ENCODE measurements at places on chromosomes 12 and 14.

DNA sequence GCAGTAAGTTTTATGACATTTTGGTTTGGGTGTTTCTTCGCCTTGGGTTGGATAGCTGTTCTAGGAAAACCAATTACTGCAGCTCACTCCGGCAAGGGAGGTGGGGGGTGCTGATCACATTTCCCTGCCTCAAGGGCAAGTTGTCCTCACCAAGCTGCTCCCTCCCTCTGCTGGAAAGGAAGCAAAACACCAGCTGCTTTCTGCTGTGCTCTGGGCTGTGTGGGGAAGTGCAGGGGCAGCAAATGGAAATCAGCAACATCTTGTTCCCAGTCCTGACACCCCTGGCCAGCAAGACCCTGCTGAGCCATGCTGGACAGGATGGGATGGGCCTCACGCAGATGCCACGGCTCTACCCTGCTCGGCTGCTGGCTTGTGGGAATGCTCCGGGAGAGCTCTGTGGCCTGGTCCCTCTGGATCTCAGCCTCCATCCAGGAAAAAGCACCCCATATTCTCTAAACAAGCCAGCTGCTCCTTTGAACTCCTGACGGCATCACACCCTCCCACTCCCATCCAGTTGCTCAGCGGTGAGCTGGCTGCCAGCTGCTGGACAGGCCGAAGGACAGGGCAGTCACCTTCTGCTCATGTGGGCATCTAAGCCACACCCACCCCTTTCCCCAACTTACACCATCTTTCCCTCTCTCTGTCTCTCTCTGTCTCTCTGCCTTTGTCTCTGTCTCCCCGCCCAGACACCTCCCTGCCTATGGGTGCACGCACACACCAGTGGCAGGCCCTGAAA lies 52.4 kb upstream of the EIF5 start:
- DNase-seq, result peak; percentile 12

- DNase-seq, result no peak
These were observed 21.8 kb downstream of the VPS37B start for GRCh38 chr12:122874081-122874480.

GRCh38 chr14:48586099-48586498 lies 910.7 kb upstream of the MDGA2 start:
- no peak for DNase-seq

GRCh38 chr14:101813171-101813759 lies 51.8 kb downstream of the PPP2R5C start:
- DNase-seq, result no peak

- no peak for DNase-seq
These were observed 7.7 kb upstream of the RACGAP1 start for GRCh38 chr12:50032854-50033581.

DNA sequence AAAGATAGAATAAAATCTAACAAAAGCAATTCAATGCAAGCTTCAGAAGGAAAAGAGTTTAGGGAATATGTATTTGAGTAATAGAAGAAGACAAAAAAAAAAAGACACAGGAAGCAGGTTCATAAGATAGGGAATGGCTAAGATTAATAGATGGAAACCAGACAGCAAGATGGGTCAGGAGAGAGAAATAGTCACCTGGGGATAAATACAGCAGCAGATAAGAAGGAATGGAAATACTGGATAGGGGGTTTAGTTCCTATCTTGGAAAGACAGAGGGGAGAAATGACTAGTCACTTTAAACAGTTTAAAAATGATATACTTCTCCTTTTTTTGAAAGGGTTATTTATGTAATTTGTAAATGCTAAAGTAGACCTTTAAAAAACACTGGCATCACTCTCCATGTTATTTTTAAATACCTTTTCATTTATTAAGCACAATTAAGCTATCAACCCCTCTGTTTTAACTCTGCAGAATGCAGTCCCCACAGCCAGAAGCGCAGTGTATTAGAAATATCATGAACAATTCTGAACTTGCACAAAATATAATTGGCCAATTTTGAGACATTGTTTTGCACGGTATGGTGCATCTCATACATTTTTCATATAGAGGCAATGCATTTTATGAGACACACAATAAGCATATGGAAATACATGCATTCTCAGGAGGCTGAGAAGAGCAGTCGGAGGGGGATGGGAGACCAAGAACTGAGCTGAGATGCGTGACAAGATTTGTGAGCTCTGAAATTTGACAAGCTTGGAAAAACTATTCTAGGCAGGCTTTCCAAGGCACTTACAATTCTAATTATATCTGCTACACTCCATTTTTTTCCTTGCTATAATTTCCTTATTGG lies 303.4 kb upstream of the PRICKLE1 start:
- no peak for DNase-seq

GRCh38 chr14:24261969-24262327 lies 1.0 kb downstream of the TGM1 start:
- DNase-seq, result no peak

DNA sequence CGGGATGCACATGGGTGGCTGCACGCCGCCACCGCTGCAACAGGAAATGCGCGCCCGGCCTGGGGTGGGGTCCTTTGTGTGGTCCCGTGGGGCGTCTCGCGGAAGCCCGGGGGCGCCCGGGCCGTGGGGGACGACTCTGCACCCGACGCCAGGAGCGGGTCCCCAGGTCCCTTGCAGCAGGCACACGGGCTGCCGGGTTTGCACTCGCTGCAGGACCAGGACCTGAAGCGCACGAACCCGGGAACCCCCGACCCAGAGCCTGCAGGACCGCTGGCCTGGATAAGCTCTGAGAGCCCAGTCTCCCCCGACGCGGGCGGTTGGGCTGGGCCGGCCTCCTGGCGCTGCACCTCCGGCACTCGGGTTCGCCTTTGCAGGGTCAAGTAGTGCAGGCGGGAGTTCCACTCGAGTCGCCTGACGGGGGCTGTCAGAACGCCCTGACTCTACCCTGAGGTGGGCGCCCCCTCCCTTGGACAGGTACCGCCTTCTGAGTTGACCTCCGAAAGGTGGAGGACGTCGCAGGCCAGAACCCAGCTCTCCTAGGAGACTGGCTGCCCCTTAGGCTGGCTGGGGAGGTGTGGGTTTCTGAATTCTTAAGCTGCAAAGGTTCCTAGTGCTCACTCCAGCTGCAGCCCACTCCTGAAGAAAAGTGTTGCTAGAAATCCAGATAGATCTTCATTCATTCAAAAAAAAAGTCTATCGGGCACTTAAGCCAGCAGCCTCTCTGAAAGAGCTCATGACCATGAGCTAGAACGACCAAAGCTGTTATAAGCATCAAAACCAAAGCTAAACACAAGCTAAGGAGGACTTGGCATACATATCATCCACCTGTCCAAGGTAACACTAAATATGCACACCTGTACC lies 68.0 kb downstream of the RNF34 start:
- no peak for DNase-seq

- no peak for DNase-seq
These were observed 97.4 kb downstream of the LMNTD1 start for GRCh38 chr12:25455696-25456095.

DNA sequence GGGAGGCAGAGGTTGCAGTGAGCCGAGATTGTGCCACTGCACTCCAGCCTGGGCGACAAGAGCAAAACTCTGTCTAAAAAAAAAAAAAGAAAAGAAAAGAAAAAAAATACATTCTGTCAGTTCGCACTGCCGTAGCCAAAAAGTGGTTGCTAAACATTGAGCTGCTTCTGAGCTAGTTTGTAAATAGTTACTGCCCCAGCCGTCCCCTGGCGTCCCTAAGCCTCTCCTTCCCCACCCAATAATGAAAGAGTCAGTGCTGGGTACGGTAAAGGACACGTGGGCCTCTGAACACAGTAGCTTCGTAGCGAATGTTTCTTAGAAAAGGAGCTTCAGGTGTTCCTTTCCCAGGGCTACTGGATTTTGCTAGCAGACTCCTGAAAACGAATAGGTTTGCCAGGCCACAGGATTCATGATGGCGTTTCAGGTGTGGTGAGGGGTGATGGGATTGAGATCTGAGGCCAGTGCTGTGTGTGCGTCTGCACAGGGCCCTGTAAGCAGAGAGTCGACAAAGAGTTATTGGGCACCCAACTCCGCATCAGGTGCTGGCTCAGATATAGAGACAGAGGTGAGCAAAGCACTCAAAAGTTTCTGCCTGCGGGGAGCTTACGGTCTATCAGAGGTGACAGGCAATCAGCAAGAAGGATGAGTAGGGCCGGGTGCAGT lies 94.1 kb downstream of the LGMN start:
- DNase-seq, result no peak

GRCh38 chr12:116880213-116880816 lies 926 bp downstream of the HRK start:
- DNase-seq, result no peak

DNA sequence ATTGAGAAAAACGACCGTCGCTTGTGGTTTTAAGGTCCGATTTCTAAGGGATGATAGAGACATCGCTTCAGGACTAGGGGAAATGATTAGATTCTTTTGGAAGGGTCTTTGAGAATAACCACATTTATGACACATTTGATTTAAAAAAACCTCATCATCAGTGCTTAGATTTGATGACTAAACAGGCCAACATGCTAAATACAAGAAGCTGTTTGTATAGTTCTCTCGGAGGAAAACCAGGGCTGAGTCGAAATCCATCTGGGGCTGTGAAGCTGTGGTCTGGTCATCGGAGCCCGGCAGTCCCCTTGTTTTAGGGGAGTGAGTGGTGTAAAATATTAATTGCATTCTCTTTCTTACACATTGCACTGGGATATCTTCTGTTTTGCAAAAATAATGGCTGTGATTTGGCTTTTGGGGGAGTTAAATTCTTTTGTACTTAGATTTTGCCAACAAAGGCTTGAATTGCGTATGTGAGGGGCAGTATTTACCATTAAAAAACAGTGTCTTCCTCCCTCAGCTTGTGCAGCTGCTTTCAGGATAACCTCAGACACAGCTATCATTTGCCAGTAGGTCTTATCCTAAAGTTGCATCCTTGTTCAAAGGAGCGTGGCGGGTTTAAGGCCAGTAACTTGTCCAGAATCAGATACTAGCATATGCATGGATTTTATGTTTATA lies 550 bp downstream of the GNG2 start:
- no peak for DNase-seq

DNA sequence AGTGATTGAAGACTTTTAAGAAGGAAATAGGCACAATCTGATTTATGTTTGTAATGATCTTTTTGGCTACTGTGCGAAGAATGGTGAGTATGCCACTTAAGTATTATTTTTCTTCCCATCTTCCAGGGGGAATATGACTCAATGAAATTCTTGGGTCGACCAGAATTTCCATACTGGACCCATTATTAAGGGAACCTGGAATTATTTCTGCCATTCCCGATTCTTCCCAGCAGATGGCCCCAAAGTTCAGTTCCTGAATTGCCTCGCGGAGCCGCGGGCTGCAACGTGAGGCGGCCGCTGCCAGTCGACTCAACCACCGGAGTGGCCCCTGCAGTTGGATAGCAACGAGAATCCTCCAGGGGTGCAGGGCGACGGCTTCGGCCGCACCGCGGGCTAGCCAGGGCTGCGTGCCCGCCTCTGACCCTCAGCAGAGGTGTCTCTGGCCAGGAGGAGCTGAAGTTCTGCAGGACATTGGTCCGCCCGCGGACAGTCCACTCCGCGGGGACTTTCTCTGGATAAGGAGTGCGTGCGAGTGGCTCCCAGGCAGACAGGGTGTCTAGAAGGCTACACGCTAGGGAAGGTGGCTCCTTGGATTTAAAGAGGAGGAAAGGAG lies 628 bp upstream of the TSHR start:
- DNase-seq, result peak; percentile 45

- DNase-seq, result no peak
These were observed 131.3 kb downstream of the ZFP36L1 start for GRCh38 chr14:68661226-68662225.

DNA sequence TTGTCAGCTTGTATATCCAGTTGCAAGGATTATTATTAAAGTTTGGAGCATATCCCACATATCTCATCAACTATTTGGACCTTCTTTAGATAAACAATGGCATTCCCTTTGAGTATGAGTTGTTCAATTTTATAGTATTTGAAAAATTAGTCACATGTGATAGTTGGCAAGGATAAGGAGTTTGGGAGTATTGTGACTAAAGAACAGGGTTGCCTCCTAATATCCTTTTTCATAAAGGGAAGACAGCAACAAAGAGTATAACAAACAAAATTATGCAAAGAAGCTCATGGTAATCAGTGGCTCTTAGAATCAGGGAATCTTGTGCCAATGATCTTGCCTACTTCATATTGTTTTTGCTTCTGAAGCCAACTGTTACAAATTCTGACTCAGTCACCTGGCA lies 31.2 kb upstream of the KCNH5 start:
- no peak for DNase-seq

DNA sequence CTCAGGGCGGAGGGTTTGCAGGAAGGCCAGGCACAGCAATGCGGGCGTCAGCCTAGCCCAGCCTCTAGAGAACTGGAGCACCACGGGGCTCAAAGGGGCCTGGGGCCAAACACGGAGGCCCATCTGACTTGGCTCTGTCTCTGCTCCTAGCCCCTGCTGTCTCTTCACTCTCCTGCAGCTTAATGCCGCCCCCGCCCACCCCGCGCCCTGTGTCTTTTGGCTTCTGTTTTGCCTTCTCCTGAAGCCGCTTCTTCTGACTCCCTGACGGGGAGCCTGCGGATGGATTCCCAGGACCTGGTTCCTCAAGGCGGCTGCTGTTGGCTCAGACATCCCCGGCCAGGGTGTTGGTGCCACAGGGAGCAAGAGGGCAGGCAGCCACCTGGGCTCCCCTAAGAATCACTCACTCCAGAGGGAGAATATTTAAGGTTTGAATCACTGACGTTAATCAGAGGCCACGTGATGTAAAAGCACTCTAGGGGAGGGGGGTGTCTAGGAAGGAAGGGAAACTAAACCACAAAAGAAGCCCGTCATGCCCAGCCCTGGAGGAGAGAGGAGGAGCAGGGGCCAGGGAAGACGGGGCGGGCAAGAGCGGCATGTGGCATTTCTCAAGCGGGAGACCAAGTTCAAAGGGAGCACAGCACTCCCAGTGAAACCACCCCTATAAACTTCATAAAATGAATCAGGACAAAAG lies 36.9 kb upstream of the PRMT8 start:
- DNase-seq, result peak; percentile 13

GRCh38 chr12:116159175-116159574 lies 118.3 kb downstream of the MED13L start:
- DNase-seq, result peak; percentile 47

- no peak for DNase-seq
These were observed 36.7 kb upstream of the FERMT2 start for GRCh38 chr14:52987514-52987913.

- DNase-seq, result no peak
These were observed 107.1 kb downstream of the LGMN start for GRCh38 chr14:92641306-92641705.
